ENCODE measurements at places on chromosomes 6 and 20.

GRCh38 chr6:53718597-53719460 is 53.3 kb upstream of the KLHL31 start:
- peak; percentile 9 for DNase-seq

GRCh38 chr6:132300323-132300949 is 100.8 kb downstream of the MOXD1 start:
- DNase-seq, result no peak

DNA sequence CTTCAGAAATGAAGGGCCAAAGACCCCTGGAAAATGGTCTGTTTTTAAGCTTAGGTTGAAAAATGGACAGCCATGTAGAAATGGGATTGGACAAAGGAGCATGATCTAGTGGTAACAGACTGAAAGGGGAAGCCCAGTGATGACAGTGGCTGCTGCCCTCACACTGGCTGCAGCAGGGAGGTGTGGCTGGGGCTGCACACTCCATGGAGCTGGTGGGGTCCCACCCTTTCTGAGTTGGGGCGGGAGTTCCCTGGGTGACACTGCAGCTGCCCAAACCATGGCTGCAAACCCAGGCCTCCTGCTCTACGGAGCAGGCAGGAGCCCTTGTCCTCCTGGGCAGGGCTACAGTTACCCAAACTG is 8.5 kb upstream of the PACSIN1 start:
- DNase-seq, result no peak

DNA sequence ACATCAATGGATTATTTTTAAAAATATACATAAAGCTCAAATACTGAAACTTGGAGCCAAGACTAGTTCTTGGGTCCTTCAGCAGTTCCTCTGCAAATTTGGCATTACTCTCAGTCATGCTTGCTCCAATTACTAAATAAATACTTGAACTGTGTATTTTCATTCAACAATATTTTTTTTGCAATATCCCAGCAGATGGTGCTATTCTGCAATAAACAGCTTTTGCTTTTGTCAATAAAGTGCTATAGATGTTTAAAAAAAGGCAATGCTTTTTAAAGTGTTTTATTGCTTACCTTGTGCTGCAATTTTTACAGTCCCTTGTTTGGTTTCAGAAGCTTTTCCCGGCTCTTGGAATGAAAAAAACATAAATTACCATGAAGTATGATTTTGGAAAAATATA is 243.4 kb downstream of the TRDN start:
- no peak for DNase-seq

- DNase-seq, result no peak
Observed at GRCh38 chr6:36576578-36576977, 17.6 kb upstream of the SRSF3 start.

DNA sequence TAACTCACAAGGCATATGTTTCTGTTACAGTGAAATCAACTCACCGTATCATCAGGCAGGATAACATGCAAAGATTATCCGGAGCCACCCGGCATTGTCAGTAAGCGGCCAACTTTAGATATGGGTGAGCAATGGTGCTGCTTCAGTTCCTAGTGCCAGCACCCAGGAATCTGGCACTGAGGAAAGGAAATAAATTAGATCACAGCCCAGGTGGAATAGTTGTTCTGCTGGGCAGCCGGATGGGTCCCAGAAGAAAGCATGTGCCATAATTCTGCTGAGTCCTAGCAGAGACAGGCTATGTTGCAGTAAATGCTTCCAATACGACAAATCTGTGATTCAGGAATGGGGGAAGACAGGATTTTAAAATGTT is 183.6 kb upstream of the SPTLC3 start:
- DNase-seq, result no peak

- DNase-seq, result no peak
Observed at GRCh38 chr6:131251590-131252199, 116.4 kb downstream of the AKAP7 start.

- no peak for DNase-seq
Observed at GRCh38 chr6:76481101-76481500, 408.6 kb upstream of the IMPG1 start.

- DNase-seq, result no peak
Observed at GRCh38 chr6:113584767-113585166, 272.4 kb upstream of the MARCKS start.

GRCh38 chr6:101386982-101387381 is 6.5 kb upstream of the GRIK2 start:
- no peak for DNase-seq

DNA sequence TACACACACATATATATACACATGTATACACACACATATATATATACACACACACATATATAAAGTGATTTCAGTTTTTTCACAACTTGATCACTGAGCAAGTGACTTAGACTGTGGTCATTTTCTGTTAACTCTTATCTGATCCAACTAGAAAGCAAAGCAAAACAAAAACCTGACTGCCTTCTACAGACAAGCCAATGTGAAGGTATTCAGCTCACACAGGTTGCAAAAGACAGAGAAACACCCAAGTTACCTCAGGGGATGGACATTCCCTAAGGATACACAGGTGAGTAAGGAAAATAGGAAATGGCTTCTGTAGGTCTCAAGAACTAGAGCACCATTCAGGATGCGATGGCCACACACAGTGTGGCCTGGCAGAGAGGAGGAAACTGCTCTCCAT is 58.4 kb upstream of the IER3 start:
- no peak for DNase-seq

- no peak for DNase-seq
Observed at GRCh38 chr6:139186692-139187091, 51.8 kb downstream of the HECA start.

- DNase-seq, result no peak
Observed at GRCh38 chr6:43306086-43306485, 2.5 kb downstream of the CRIP3 start.

- no peak for DNase-seq
Observed at GRCh38 chr20:11429168-11429567, 488.5 kb upstream of the BTBD3 start.

DNA sequence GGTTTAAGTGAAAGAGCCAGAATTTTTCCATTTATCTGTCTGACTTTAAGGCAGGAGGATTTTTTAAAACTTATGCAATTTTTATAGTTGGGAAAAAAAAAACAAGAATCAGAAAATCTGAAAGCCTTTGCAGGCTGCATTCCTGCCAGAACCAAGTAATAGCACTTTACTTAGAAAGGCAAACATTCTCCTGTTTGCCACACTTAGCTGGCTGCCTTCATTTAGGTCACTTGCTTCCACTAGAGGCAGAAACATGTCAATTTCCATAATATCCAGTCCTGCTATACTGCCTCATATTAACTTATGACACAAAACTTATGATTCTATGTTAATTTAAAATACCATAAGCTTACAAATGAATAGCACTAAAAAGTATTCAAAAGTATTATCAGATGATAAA is 425.8 kb downstream of the FRK start:
- DNase-seq, result no peak

DNA sequence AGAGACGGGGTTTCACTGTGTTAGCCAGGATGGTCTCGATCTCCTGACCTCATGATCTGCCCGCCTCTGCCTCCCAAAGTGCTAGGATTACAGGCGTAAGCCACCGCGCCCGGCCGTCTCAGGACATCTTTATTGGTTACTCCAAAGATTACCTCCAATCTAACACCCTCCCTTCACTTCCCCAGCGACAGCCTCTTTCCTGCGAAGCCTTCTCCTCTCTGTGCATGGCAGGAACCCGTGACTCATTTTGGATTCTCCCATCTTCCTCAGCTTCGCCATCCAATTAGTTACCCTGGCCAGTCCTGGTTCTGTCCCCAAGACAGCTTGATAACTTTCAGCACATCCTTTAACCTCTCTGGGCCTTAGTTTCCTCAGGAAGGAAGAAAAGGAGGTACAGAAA is 51.3 kb upstream of the TOX2 start:
- no peak for DNase-seq

GRCh38 chr6:163346497-163346961 is 68.0 kb upstream of the QKI start:
- DNase-seq, result no peak

GRCh38 chr20:17733767-17734304 is 34.1 kb downstream of the BANF2 start:
- DNase-seq, result no peak

GRCh38 chr6:163474581-163474980 is 60.1 kb downstream of the QKI start:
- DNase-seq, result no peak

- no peak for DNase-seq
Observed at GRCh38 chr20:35432430-35432735, 5.6 kb downstream of the GDF5 start.

DNA sequence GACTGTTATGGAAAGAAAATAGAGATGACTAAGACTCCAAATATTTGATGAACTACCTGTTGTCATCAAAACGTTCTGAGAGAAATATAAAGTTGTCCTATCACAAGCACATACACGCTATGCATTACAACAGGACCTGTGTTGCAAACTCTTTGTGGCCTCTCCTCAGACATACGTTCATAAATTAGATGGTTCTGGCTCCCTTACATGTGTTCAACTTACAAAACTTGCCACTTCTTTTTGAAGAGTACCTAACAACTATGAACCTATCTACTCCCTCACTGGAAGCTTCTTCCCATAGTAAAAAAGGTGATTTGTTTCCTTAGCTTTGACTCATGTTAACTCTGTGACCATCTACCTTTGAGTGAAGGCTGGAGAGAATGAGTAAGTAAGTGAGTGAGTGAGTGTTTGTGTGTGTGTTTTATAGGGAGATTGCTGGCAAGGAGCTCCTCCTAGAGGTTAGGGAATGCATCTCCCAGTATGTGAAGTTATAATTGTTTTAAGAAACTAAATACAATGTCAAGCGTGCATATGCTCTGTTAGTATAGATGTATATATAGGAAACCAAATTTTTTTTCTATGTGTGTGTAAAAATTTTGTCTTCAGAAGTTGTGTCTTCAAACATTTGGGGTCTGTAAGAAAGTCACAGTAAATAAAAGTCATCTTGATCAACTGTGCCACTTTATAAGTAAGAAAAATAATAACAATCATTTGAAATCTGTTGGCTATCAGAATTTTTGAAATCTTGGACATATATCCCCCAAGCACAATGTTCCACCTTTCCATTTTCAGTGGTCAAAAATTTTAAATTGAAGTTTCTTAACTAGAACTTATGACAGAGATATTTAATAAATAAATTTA is 1211.1 kb upstream of the GJE1 start:
- no peak for DNase-seq

DNA sequence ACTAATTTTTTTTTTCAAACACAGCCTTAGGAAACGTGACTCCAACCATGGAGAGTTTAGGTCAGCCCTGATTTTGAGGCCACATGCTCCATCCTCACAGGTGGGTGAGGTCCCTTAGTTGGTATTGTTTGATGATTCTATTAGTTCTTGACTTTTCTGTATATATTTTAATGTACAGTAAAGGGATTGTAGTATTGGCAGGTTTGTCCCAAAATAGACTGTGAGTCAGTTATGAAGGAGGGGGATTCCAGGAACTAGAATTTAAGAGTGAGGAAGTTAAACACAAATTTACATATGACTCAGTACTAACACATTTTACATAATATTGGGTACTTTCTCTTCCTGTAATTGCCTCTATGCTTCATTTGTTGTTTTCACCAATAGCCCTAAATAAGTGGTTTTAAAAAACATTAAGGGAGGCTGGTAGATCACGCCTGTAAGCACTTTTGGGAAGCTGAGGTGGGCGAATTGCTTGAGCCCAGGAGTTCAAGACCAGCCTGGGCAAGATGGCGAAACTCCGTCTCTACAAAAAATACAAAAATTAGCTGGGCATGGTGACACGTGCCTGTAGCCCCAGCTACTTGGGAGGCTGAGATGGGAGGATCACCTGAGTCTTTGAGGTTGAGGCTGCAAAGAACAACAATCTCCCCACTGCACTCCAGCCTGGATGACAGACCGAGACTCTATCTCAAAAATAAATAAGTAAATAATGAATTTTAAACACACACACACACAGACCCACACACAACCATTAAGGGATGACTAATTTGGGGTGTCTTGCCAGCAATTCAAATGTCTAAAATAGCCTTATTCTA is 81.8 kb downstream of the SGK1 start:
- DNase-seq, result no peak

DNA sequence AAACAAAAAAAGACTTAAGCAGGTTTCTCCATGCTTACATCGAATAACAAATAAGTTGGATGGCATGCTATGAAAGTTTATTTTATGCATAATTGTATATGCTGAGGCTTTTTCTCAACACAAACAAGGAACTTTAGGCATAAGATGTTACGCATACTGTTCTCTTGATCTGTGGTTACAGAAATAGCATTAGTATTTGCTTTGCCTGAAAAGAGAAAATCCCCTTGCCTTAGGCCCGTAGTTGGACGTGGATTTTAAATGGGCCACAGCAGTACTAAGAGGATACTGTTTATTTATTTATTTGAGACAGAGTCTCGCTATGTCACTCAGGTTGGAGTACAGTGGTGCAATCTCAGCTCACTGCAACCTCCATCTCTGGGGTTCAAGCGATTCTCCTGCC is 19.0 kb downstream of the LYRM2 start:
- no peak for DNase-seq

- DNase-seq, result no peak
Observed at GRCh38 chr20:37471741-37472235, 49.3 kb upstream of the NNAT start.

GRCh38 chr20:59125836-59126235 is 37.8 kb upstream of the ZNF831 start:
- no peak for DNase-seq

DNA sequence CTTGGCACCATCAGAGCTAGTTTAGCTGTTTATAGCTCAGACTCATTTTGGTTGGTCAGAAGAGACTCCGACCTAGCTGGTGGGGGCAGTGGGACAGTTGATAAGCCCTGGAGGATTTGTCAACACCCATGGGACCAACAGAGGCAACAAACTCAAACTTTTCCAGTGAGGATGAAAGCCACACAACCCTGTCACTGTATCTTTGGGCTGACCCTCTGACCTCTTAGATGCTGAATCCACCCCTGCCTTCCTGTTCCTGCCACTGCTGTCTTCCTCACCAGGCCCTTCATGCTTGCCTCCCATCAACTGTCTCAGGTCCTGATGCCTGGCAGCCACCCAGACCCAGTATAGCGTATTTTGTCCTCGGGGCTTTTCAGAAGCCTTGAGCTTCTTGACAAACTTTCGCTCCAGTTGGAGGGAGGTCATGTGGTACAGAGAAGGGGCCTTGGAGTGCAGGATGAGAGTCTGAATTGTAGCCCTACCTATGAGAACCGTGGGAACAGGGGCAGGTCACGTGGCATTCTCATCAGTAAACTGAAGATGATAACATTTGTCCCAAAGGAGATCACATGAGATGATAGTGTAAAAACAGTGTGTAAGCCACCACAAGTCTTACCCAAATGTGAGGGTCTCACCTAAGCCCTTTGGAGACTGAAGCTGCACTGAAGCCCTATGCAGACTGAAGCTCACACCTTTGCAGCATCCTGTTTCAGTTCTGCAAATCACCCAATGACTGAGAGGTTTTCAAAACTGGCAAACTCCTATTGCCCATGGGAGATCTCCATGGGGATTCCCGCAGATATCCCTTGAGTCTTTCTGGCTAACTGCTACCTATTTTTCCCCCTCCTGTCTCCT is 72.0 kb upstream of the F13A1 start:
- DNase-seq, result no peak
